Kidney tubule cell (primary cell): ENCODE measurements at places on chromosomes 1 and 21.
A peak's percentile ranks its signal among the peaks of the same experiment; 100 is the strongest.

DNA sequence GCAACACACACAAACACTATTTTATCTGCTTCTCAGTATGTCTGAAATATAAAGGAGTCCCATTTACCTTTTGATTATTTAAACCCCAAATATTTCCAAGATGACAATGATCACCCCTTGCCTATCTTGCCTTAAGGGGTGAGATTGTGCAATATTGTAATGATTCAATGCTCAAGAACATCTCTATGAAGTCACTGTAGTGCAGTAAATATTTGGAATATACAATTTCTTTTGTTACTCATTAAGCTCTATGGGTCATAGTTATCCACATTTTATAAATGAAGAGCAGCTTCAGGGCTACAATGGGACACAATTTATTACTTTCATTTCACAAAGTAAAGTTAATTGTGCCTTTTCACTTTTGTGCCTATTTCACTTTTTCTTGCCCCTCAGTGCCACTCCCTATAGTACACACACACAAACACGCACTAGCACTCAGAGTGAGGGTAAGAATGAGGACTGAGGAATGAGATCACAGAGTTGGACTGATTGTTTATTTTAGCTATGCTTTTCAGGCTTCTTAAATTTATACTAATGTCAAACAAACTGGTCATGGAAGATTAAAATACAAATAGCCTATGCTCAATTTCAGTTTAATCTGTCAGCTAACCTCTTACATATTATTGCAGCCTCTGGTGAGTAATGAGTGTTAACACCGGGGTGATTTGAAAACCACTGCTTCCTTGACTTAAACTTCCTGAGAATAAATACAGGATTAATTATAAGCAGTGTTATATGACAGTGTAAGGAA lies 521.0 kb upstream of the B3GALT2 start:
- peak; percentile 73 for DNase-seq

- peak; percentile 48 for DNase-seq
Observed at GRCh38 chr1:231724876-231725647, 98.5 kb downstream of the DISC1 start.

DNA sequence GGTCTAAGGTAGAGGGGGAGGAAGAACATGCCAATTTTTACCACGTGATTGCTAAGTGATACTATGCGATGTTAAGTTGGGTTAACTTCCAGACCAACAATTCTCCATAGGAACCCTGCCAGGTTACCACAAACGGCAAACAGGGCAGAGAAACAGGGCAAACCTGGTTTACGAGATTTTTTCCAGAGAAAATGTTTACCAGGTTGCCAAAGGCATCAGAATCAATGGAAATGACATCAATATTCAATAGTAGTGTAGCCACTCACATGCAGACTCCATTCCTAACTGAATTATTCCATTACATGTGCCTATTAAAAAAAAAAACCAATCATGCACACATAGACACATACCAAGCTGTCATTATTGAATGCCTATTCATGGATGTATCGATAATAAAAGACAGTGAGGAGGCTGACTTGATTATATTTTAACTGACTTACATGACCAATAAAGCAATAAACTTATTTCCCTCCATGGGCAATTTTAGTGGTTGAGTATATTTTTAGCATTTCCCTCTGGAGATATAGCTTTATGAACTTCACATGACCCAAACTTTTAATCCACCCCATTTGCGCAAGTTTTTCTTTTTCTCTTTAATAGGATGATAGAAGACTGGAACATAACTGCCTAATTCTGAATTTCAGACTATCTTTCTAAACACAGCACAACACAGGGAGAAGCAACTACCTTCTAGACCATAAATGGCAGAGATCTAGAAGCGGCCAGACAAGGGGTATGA lies 40.5 kb upstream of the KCNE1 start:
- DNase-seq = no peak

DNA sequence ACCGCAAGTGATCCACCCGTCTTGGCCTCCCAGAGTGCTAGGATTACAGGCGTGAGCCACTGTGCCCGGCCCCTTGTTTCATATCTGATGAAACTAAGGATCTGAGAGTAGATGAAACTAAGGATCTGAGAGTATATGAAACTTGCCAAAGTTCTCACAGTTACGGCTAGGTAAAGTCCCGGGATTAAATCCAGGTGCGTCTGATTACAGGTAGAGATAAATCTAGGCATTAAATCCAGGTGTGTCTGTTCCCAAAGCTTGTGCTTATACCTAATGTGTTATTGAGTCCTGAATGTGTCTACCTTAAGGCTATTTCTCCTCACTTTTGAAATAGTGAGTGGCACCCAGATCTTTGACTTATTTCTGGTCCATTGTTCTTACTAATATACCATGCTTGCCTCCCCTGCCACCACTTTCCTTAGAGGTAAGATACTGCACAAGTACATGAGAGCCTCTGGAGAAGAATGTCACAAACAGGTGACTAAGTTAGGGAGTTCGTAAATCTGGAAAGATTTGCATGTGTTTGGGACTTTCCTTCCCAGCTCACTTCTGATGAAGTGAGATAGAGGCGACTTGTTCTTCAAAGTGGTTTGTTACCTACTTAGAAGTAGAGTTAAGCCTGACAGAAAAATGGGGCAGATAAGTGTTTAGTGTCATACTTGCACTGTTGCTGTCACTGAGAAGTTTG lies 66.5 kb downstream of the AK4 start:
- no peak for DNase-seq

DNA sequence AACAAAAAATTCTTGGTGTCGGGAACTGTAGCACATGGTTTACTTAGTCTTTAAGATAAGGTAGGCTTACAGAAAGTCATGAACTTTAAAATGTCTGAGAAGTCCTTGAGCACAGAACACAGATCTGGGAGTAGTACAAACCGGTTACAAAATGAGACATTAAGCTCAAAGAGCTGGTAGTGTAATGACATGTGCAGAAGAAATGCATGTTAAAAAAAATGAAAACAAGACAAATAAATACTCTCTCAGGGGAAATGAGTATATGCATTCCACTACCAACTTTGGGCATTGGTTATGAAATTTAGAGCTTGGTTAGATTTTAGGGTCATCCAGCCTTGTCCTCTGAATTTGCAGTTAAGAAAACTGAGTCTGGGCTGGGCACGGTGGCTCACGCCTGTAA lies 91.5 kb upstream of the F3 start:
- no peak for DNase-seq

DNA sequence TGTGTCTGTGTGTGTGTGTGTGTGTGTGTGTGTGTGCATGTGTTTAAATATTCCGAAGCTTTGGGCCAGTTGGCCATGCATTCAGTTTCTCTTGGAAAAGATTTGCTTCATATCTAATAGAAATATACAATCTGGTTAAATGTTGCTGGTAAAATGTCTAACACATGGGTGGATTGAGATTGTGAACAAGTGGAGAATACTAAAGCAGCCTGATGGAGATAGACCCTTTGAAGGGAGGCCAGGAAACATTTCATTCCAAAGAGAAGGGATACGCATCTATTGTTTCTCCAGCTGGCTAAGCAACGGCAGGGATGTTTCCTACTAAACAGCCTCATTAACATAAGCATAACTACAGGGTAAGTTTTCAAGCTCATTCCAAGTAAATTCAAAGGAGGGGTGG lies 257.5 kb upstream of the PTBP2 start:
- no peak for DNase-seq

DNA sequence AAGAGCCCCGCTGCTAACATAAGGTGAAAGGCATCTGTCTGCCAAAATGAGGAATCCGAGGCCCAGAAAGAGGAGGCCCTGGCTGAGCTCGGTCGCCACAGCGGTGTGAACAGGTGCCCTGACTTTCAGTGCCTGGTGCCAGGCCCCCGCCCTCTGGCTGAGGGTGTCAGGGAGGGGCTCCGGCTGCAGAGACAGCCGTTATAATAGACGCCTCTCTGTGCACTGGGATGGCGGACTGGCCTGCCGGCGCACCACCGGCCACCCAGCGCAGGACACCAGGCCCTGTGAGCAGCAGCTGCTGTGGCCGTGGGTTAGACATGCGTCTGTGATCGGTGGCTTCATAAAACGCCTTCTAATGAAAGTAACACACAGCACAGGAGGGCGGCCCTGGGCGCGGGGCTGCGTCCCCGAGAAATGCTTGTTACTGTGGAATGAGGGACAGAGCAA lies 51.4 kb upstream of the ACTRT2 start:
- DNase-seq = no peak

DNA sequence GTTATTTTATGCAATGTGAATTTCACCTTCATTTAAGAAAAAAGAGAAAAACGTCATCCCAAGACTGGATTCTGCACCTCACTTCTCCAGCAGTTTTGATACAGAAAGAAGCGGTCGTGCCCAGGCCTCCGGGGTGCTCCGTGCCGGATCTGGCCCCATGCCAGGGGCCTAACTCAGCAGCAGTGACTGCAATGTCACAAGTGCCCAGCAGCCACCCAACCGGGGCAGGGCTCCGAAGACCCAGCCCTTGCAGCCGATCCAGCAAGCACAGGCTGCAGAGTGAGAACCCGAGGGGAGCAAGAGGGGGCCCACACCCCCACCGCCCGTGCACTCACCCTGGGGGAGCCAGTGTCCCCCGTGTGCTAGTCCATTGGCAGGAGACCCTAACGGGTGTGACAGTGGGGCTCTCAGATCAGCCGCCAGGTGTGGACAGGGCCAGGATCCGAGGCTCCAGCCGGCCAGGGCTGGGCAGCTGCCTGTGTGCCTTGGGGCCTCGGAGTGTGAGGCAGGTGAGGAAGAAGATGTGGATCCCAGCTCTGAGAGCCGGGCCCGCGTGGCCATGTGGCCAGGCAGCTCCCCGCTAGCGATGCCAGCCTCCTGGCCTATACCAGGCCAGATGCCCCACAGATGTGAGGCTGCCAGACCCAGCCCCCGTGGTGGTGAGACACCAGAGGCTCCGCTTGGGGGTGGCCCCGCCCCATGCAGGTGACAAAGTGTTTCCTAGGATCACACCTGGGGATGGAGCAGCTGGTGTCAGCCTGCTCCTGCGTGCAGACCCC lies 60.6 kb downstream of the MEGF6 start:
- DNase-seq = no peak

GRCh38 chr1:180533266-180533987 lies 25.3 kb upstream of the OVAAL start:
- peak; percentile 71 for DNase-seq

GRCh38 chr1:63691701-63692425 lies 82.0 kb upstream of the ROR1 start:
- DNase-seq = peak; percentile 83

DNA sequence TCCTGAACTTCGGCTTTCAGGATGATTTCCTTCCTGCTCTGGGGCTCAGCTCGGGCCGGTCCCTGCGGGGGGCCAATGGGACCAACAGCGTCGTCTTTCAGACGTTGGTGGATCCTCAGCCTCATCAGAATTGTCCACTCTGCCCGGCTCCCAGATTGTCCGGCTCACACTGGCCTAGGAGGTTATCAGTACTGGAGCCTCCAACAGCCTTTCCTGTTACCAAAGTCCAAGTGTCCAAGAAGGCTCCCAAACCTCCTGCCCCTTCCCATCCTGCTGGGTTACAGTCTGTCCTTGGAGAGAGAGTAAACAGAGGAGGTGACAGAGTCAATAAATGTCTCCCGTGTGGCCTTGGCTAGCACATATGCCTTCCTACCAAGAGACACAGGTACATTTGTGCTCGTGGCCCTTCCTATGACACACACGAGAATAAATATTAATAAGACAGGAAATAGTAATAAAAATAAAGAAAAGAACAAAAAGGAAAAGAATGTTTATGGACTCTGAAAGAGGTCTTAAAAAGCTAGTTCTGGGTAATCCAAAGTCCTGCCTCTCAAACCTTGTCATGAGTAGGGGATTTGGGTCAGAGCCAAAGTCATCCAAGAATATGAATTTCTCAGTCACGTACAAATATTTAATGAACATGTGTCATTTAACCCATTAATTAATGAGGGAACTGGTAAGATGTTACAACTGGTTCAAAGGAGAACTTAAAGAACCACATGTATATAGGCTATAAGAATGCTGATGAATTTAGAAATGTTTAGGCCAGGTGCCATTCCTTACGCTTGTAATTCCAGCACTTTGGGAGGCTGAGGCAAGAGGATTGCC lies 80.8 kb upstream of the SLC2A1 start:
- no peak for DNase-seq

- no peak for DNase-seq
Observed at GRCh38 chr1:244836584-244836983, 1.1 kb downstream of the COX20 start.

DNA sequence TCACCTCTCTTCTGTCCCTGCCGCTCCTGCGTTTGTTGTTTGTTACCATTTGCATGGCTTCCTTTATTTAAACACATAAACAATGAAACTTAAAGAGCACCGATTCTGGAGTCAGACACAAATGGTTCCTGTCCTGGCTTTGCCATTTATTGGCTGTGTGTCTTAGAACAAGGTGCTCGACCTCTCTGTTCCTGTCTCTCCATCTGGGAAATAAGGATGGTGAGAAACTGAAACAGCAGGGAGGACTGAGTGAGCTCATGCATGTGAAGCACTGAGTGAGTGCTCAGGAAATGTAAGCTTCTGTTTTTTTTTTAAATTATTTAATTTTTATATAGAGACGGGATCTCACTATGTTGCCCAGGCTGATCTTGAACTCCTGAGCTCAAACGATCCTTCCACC lies 148.2 kb upstream of the WNT4 start:
- DNase-seq = no peak

GRCh38 chr21:26814386-26814785 lies 30.8 kb downstream of the ADAMTS1 start:
- no peak for DNase-seq

DNA sequence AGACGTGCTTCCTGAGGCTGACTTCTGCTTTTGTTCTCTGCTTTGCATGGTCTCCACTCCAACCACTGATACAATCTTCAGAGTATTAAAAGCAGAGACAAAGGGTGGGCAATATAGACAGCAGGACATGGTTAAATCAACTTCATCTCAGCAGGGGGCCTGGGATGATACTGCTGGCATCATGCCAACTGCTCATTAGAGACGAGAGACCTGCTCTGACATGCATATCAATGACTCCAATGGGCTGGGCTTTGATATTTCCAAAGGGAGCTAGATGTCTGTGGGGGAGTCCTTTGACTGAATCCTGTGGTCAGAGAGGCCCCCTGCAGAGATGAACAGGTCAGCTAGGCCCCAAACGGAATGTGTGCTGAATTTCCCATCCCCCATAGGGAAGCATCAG lies 106.6 kb downstream of the ACTL8 start:
- peak; percentile 96 for DNase-seq

DNA sequence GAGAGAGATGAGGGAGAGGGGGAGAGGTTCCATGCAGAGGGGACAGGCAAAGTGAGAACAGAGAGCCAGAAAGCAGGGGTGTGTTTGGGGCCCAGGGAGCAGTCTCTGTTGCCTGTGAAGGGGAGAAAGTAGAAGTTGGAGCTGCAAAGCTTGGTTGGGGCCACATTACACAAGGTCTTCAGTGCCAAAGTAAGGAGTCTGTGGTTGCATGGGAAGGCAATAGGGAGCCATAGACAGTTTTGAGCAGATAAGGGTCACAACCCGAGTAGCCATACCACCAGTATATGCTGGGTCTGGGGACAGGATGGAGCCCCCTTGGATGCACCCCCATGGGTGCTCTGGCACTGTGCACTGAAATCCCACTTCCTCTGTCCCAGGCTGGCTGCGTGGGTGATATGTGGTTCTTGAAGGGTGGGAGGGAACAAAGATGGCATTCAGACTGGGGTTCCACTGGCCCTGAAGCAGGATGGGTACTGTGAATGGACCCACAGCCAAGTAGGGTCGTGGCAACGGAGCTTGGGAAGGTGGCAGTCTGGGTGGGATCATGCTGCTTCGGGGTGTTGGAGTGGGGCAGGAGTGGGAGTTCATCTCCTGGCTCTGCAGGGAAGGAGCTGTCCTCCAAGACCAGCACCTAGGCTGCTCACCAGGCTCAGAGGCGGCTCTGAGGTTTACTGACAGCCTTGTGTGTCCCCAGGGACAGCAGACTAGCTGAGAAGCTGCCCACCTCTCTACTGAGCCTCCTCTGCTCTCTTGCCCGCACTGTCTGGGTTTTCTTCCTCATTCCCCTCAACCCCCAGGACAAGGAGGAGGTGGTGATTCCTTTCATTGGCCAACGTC lies 12.1 kb downstream of the DRAXIN start:
- no peak for DNase-seq
